ENCODE measurements at places on chromosomes 3 and 15.

DNA sequence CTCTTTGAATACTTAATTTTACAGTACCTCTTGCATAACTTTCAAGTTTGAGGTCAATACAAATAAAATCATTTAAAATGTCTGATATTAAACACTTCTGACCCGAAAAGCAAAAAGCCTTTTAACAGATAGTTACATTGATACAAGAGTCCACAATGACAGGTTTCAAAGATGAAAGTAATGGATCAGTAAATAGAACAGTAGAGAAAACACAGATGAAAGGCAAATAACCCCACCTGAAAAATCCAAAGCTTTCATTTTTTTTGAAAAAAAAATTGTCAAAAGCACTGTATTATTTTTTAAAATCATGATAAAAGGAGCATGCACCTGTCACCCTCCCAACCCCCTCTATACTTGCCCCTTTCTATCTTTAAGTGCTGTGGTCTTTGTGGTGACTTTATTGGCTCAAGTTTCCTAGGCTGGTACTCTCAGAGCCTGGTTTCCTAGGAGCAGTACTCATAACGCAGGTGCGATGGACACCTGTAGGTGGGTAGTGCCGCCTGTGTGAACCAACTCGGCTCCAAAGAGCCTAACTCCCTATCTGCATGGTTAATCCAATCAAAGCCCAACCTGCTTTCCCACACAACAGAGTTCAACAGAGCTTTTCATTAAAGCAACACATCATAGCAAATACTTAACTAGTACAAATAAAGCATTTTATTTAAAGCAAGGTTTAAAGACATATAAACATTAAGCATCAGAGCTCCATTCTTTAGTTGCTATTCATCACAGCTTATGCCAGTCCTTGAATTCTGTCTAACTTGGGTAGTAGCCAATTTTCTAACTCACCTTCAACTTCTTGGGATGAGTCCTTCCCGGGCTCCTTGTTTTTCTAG is 32.2 kb downstream of the LIPC start:
- DNase-seq: peak; percentile 74

DNA sequence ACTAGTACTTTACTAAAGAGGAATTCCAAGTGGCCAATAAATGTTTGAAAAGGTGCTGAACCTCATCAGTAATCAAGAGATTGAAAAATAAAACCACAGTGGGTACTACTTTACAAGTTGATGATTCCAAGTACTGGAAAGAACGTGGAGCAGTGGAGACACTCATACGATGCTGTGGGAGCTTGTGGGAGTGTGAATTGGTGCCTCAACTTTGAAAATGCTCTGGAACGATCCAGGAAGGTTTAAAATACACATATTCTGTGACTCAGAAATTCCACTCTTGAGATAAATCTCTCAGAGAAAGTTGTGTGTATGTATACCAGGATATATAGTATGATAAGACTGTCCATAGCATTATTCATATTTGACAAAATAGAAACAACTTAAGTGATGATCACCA is 9.3 kb downstream of the LRCH3 start:
- no peak for DNase-seq

DNA sequence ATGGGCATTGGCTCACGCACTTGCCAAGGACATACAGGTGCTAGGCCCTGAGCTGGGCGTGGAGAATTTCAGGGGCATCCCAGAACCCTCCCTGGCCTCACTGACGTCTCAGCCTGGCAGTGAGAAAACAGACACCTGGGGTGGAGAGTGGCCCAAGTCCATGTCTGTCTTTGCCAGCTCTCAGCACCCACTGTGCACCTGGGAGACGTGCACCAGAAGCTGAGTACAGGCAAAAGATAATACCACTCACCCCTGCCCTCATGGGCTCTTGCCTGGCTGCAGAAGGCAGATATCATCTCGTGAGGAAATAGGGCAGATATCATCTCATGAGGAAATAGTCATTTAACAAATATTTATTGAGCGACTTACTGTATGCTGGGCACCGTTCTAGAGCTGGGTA is 8.0 kb downstream of the LOXL1 start:
- DNase-seq: no peak

- no peak for DNase-seq
Observed at GRCh38 chr3:132987396-132987795, 50.8 kb upstream of the TMEM108 start.

GRCh38 chr15:61205346-61205921 is 23.7 kb downstream of the RORA start:
- DNase-seq: no peak

GRCh38 chr3:49785565-49786356 is 581 bp downstream of the IP6K1 start:
- no peak for DNase-seq

DNA sequence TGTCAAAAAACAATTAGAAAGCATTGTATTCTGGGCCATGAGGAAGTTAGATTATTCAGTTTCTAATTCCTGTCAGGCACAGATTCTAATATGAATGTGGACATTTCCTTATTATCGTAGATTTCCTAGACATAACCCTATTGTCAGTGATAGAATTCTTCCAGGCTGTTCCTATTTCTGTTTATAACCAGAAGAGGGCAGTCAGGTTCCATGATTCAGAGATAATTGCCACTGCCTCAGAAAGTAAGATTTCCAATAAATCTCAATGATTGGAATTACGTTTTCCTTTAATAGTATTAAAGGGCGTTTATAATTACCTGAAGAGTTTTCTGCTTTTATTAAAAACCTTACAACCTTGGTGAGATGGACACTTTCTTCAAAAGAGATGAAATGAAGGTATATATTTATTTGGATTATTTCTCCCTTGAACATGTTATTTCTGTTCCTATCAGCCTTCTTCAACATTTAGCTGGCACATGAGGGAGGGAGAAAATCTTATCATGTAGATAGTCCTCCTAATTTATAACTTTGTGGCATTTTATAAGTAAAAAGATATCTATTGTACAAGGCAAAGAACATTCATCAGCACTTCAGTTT is 439.2 kb downstream of the MCTP2 start:
- DNase-seq: peak; percentile 87

- DNase-seq: no peak
Observed at GRCh38 chr15:58288592-58288991, 143.2 kb upstream of the LIPC start.

- DNase-seq: no peak
Observed at GRCh38 chr3:120846073-120846472, 61.9 kb upstream of the STXBP5L start.

DNA sequence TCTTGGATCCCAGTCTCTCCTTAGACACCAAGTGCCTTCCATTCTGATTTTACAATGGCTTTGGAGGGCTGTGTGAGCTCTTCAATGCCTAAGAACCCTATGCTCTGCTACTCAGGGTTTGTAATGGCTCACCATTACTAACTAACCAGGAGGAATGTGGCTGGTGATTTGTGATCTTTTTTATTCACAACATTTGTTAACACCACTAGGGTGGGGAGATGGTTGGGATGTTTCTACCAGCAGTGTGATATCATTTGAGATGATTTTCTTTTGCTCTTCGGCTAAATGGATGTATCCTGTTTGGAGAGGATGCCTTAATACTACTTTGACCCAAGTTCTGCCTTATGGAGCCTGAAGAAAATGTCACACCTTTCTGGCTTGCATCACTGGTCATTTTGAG is 226.9 kb downstream of the MFSD1 start:
- no peak for DNase-seq

- no peak for DNase-seq
Observed at GRCh38 chr15:33243393-33243792, 48.9 kb upstream of the FMN1 start.

GRCh38 chr15:94576889-94577533 is 345.6 kb downstream of the MCTP2 start:
- peak; percentile 39 for DNase-seq

GRCh38 chr15:85831415-85832113 is 36.8 kb upstream of the KLHL25 start:
- DNase-seq: peak; percentile 13

- no peak for DNase-seq
Observed at GRCh38 chr15:101084801-101085200, 165.6 kb downstream of the LRRK1 start.

DNA sequence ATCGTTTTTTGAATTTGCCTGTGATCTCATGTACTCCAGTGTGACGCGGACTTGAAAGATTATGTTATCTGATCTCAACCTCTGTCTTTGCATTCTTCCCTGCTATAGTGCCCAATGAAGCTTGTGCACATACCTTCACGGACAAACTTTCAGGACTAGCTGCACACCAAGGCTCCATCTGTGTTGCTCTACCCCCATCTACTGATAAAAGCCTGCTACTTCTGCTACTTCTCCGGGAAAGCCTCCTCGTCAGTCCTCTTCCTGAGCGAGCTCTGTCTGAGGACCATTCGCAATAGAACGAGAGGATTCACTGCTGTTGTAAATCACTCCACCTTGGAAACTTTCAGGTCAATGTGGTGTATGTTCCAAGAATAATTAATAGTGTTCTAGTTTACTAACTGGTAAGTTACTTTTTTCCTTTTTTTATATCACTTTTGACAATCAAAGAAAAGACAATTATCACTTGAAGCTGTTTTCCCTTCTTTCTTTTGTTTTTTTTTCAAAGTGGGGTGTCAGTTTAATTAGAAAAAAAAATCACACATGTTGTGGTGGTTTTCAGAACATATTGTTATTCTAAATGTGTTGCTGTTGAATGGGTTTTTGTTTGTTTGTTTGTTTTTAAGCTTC is 217.6 kb downstream of the ARRDC4 start:
- DNase-seq: peak; percentile 23

DNA sequence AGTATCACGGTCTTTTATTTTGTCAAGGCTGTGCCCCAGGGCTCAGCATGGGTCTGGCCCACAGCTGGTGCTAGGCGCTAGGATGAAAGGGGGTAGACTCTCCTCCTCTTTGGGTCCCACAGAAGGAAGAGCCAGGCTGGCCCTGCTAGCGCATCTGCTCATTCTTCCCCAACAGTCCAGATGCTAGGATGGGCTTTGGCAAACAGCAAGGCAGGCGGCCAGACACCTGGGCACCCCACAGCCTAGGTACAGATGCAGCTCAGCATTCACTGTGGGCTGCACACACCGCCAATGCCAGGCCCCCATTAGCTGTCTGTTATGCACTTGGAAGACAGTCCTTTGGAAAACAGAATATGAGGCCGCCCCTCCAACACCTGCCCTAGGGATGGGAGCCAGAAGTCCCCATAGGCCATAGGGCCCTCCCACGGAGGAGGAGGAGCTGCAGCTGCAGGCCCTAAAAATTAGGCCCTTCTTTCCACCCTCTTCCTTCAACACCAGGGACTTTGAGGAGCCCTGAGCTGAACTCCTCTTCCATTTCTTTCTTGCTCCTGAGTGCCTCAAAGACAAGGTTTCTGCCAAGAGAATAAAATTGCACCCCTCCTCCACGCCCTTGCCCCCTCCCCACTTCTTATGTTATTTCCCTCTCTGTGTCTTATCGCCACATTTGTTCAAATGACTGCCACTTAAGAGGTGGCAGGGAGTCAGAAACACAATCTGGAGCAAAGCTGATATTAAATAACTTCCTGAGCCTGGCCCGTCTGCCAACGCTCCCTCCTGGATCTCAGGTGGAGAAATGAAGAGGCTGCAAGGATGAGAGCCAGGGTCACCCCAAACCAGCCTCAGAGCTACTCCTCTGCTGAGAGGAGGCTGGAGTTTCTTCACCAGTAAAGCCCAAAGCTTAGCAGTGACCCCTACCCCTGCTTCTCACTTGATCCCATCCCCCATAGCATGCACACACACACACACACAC is 13.7 kb downstream of the NTRK3 start:
- DNase-seq: no peak

DNA sequence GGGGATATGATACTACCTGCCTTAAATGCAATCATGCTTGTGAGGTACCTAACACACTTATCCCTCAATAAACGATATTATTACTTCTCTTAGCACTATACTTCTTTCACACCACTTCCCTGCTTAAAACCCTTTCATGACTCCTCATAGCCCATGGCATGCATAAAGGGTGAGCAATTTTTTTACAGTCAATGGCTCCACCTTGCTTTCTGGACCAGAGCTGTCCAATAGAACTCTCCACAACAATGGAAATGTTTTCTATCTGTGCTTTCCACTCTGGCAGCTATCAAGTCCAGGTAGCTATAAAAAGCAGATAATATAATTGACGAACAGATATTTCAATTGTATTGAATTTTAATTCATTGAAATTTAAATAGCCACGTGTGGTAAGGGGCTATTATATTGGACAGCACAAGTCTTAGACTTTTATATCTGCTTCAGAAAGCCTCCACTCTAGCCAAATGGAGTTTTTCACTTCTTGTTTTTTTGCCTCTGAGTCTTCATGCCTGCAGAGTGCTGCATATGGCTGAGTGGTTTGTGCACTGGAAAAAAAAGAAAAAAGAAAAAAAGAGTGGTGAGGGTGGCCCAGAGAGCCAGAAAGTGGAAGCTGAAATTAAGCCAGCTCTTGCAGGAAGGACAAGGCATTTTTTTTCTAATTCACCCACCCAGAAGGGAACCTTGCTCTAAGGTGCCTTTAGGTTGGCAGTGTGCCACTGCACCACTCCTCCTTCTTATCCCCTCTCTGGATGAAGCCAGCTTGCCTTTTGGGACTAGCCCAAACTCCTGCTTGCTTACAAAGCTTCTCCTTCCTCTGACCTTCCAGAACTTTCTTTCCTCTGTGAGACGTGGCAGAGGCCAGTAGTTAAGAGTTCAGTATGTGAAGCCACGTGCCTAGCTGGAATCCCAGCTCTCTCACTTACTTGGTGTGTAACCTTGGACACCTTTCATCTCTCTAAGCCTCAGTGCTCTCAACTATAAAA is 239.0 kb upstream of the LRTM1 start:
- DNase-seq: no peak

DNA sequence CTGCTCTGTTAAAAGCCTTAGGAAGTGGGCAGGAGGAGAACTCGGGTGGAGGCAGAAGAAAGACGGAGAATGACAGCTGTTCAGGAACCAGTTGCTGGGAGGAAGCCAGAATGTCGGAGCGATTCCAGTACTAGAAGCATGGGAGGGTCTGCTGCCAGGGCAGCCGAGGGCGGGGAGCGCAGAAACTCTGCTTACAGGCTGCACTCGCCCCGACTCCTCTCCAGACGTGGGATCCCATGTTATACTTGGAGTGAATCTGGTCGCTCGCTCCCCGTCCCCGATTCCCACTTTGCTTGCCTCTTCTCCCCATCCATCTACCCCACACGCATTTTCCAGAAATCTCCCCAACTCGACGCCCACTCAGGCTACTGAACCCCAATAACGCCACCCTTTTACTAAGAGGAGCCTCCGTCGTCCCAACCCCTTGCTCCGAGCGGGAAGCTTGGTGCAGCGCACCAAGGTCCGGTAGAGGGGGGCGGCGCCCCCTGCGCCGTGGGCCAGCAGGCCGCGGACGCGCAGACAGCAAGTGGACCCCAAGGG is 665 bp downstream of the GATM start:
- DNase-seq: no peak

GRCh38 chr3:140917772-140918171 is 23.9 kb upstream of the SLC25A36 start:
- DNase-seq: no peak

DNA sequence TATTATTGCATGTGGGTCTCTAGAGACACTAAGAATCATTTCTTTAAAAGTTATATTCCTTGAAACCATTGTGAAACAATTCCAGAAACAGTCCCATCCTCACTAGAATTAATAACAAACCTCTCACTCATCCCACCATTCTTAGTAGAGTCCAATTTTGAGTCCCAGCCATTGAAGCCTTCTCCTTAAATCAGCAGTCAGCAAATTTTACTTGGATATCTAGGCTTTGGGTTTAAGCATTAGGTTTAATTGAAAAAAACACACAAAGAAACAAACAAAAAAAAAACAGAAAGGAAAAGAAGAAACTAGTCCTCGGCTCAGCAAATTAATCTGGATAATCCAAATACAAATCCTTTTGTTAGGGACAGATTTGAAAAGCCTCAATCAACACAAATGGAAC is 109.3 kb downstream of the LRRC3B start:
- no peak for DNase-seq

GRCh38 chr3:154862265-154862664 is 217.9 kb upstream of the MME start:
- DNase-seq: no peak

All from NCI-H1417 (cell line).